T-helper 2 cell (primary cell): ENCODE measurements at places on chromosomes 1 and 21.

GRCh38 chr1:156480411-156481192 is 20.0 kb downstream of the MEF2D start:
- DNase-seq: peak; percentile 81

DNA sequence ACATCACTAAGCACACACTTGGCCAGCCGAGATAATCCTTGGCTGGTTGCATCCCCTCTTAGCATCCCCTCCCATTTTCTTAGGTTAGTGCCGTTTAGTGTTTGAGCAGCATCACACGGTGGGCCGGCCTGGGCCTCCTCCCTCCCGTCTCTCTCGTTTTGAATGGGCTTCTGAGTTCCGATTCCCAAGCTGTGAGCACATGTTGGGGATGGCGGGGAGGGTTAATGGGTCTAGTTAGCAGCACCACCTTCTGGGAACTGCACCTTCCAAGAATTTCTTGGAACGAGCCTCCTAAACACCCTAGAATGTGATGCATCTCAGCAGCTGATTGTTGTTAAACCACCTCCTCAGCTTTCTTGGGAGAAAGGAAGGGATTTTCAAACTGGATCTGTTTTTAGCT is 73.3 kb downstream of the CNIH3 start:
- DNase-seq: no peak

GRCh38 chr1:246170574-246171261 is 336.4 kb downstream of the SMYD3 start:
- no peak for DNase-seq

- no peak for DNase-seq
Observed at GRCh38 chr1:21909286-21909759, 27.8 kb downstream of the HSPG2 start.

DNA sequence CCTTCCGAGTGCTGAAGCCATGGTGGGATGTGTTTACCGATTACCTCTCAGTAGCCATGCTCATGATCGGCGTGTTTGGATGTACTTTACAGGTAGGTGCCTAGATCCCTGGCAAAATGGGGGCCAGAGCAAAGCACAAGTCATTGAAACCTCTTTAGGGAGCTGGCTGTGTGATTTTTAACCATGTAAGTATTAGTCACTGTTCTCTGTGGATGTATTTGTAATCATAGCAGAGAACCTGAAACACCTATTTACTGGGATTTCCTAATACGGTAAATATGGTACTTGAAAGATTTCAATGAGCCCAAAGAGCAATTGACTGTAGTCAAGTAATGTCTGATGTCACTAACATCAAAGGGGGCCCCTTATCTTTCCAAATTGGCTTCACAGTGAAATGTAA is 53.6 kb downstream of the LRRC8C start:
- DNase-seq: no peak

DNA sequence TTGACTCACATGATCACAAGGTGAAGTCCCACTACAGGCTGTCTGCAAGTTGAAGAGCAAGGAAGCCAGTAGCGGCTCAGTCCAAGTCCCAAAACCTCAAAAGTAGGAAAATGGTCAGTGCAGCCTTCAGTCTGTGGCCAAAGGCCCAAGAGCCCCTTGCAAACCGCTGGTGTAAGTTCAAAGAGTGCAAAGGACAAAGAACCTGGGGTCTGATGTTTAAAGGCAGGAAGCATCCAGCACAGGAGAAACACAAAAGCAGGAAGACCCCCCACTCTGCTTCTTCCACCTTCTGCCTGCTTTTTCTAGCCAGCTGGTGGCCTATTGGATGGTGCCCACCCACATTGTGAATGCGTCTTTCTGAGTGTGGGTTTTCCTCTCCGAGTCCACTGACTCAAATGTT is 2222.6 kb downstream of the MRPL39 start:
- no peak for DNase-seq

DNA sequence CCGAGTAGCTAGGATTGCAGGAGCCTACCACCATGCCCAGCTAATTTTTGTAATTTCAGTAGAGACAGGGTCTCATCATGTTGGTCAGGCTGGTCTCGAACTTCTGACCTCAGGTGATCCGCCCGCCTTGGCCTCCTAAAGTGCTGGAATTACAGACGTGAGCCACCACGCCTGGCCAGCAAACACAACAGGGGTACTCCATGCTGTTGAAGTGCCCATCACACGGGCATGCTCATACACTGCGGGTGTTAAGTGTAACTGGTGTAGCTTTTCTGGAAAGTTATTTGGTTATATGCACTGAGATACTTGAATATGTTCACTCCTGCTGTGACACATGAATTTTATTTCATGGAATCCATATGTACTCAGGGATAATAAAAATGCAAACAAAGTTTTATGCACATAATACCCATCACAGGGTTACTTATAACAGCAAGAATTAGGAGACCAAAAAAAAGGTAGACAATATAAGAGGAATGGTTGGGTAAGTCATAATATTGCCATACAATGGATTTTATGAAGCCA is 9.2 kb downstream of the SRSF4 start:
- no peak for DNase-seq

DNA sequence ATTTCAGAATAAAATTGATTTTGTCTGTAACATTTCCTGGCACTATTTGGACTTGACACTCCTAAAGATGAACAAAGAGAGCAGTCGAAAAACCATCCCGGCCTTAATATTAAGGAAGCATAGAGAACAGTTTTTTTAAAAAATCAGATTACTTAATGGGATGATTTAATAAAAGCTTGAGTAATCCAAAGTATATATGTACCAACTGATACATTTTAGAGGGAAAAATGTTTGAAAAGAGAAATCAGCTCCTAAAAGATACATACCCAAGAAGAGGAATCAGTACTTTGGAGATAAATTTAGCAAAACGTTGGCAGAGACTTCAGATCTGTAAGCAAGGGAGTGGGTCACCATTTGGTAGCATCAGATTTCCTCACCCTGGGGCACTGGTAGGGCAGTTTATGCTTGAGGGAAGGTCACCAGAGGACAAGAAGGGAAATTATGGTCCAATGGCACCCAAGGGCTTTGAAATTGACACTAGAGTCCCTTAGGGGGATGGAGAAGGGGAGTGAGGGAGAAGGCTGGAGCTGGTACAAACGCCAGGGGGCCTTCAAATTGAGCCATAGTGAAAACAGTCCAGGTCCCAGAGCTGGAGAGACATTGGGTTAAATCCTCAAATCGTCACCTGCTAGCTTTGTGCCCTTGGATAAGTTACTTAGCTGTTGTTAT is 5.9 kb downstream of the SLAMF7 start:
- DNase-seq: no peak

DNA sequence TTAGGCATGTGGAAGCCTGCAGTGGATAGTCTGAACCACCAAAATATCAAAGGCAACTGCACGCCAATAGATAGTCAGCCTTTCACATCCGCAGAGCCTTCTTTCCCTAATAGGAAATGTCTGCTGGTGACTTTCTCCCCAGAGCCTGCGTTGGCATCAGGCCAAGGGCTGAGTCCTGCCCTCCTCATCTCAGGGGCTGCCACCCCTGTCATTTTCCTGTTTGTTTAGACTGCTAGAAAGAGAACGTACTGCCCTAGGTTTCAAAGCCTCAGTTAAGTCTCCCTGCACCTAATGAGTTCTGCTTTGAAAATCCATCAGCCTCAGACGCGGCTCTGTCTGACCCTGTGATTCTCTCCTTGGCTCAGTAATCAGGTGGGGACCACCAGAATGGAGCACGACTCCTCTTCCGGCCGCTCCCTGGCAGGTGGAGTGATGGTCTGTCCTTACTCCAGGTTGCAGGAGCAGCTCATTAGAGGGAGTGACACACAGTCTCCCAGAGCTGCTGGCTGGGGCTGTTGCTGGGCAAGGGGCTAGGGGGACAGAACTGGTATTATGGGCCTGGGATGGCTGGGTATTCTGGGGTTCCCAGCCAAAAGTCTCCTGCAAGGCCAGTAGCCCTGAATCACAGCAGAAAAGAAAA is 27.3 kb downstream of the STUM start:
- no peak for DNase-seq

DNA sequence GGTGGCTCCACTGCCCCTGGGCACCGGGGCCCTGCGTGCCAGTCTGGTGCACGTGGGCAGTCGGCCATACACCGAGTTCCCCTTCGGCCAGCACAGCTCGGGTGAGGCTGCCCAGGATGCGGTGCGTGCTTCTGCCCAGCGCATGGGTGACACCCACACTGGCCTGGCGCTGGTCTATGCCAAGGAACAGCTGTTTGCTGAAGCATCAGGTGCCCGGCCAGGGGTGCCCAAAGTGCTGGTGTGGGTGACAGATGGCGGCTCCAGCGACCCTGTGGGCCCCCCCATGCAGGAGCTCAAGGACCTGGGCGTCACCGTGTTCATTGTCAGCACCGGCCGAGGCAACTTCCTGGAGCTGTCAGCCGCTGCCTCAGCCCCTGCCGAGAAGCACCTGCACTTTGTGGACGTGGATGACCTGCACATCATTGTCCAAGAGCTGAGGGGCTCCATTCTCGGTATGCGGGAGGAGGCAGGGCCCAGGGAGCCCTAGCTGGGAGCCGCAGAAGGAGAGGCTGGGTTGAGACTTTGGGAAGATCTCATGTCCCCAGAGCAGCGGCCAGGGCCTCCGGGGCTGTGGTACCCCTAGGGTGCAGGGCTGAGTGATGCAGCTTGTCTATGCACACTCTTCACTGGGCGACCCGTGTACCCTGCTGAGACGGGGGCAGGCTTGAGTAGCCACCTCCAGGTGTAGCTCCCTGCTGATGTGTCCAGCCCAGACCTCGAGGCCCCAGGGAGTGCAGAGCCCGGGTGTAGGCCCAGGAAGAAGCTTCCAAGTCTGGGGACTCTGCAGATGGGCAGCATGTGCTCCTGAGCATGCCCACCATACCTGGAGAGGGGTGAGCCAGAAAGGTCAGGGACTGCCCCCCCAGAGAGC is 1.8 kb downstream of the VWA1 start:
- DNase-seq: no peak

GRCh38 chr1:85911742-85912141 is 203.5 kb upstream of the ZNHIT6 start:
- no peak for DNase-seq

DNA sequence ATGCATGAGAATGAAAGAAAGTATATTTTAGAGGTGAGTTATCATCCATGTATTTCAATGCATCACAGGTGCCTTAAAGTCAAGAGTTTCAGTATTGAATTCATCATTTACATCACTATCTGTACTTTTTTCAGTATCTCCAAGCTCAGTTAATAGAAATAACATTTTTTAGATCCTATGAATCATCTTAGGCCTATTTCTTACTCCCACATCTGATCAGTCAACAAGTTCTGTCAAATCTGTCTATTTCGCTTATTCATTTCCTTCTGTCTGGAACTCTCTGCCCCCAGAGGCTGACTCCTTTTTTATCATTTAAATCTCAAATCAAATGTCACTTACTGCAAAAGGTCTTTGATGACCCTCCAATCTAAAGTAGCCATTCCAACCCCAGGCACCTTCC is 295.2 kb downstream of the LRRC7 start:
- no peak for DNase-seq

DNA sequence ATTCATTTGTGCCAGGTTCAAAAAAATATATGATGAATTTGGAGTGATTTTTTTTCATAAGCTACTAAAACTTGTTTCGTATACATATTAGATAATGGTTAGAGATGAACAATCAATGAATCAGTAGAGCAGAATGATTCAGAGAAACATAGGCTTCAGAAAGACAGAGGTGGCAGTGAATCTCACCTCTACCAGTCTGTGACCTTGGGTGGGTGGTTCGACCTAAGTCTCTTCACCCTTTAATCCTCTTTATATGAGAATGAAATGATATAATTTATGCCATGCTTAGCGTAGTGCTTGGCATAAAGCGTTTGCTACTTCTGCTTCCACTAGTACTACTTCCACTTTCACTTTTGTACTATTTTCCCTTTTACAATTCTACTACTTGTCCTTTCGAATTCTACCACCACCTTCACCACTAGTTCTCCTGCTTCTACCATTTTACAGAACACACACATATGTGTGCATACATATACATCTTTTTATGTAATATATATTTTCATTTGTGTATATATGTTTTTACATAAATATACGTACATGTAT is 45.1 kb downstream of the FYB2 start:
- no peak for DNase-seq

DNA sequence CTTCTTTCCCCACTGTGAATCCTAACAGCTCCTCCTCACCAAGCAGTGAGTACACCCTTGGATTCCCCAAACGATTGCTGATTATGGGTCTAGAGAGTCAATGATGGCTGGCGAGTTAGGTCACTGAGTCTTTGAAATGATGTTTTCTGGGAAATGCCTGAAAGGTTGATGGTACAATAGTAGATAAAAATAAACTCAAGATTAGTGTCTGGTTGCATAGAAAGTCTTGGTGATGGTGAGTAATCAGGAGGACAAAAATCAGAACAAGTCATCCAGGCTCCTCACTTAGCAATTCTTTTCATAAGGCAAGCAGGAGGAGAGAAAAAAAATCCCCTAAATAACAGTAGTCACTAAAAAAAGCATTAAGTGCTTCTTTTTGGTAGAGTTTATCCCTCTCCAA is 22.6 kb downstream of the HLX start:
- no peak for DNase-seq

DNA sequence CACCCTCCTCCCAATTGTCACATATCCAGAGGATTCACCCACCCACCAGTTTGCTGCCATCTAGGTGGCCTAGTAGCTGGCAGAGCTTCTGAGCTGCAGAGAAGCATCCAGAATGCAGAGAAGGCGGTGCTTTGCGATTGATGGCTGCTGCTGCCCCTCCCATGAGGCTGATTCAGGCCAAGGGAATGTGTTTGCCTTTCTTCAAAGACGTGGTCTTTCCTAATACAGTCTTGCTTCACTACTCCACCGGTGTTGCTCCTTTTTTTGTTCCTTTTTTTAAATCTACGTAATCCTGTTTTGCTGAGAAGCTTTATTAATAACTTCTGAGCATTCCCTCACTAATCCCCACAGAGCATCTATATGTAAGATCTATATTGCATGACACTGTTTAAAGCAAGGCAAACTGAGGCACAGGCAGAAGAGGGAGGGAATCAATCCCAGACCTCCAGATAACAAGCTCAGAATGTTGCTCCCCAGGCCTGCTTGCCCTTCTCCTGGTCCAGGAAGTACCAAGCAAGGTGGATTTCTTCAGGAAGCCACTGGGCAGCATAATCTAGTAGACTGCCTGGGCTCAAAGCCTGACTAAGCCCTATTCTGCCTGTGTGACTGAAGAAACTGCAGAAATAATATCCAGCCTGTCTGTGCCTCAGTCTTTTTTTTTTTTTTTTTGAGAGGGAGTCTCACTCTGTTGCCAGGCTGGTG is 275.5 kb upstream of the FMN2 start:
- no peak for DNase-seq

GRCh38 chr1:19454265-19455146 is 30.8 kb downstream of the CAPZB start:
- DNase-seq: no peak

DNA sequence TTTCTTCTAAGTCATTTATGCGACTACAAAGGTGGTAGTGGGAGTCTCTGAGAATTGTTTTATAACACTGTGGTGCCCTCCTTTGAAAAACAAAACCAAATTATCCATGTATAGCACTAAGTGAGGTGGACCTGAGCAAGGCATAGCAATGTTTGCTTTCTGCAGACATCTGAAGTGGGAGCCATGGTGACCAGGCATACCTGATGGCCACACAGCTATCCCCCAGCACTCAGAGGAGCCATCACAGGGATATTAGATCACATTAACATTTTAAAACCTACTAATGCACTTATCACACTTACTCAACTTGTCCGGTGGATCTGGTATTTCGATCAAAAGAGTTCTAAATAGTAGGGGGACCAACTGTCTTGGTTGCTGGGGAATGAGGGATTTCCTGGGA is 24.8 kb upstream of the AVPR1B start:
- no peak for DNase-seq

GRCh38 chr1:156881101-156881500 is 12.4 kb upstream of the PEAR1 start:
- DNase-seq: no peak

- no peak for DNase-seq
Observed at GRCh38 chr1:4652631-4653327, 1.6 kb upstream of the AJAP1 start.

- no peak for DNase-seq
Observed at GRCh38 chr1:98452162-98452561, 209.4 kb upstream of the SNX7 start.
